ENCODE measurements at places on chromosomes 6 and 20.

DNA sequence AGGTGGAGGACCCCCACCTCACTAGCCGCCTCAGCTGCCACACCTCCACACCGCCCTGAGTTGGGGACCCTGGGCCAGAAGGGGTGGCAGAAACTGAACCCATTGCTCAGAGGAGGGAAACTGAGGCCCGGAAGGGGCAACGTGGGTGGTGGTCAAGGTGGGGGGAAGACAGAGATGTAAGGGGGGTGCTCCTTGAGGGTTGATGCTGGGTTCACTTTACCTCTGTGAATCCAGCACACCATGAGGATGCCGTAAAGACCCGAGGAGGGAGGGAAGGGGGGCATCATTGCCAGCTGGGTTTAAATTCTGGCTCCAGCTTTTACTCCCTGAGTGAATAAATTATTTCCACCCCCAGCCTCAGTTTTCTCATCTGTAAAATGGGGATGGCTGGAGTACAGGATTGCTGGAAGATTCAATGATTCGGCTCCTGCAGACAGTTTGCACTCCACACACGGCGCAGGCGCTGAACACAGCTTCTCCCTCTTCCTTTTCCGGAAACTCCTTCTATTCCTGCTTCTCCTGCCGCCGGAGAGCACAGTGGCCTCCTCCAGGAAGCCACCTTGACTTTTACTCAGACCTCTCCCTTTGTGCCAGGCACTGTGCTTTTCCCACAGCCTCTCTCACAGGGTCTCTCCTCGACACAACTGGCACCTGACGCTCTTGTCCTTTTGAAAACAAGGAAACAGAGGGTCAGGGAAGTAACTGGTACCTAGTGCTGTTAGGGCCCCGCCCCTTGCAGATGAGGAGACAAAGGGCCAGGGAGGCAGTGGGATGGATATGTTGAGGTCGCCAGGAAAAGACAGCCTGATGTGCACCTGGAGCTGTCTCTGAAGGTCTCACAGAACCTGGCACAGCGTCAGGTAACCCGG is 59.4 kb downstream of the UBE2V1 start:
- DNase-seq: no peak

DNA sequence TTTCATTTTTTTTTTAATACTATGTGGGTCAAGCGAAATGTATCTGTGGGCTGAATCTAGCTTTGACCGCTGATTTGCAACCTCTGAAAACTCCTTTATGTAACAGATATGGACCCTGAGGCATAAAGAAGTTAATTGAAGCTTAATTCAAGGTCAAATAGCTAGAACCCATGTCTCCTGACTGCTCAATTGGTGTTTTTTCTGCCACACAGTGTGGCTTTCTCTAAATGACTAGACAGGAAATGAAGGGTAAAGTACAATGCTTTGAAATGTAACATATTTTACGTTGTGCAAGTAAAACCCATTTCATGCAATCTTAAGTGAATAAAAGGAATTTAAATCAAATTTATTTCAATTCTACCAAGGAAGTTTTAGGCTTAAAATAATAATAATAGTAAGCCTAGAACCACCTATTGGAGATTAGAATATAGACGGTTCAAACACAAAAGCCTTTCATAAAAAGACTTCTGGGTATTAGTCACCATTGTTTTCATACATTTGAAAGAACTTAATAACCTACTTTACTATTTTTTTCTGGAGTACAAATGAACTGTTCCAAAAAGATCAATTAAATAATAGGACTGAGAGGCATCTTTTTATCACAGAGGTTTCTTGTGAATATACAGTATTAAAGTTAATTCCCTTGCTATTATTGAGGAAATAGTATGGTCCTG is 279.8 kb downstream of the EPHA7 start:
- DNase-seq: no peak

GRCh38 chr6:34182751-34183531 is 37.1 kb upstream of the GRM4 start:
- DNase-seq: no peak

- DNase-seq: no peak
Measured at GRCh38 chr6:86331919-86332318, 605.4 kb upstream of the HTR1E start.

- peak; percentile 61 for DNase-seq
Measured at GRCh38 chr6:131014080-131014776, 48.8 kb downstream of the EPB41L2 start.

- DNase-seq: no peak
Measured at GRCh38 chr20:38357653-38358207, 11.4 kb downstream of the LBP start.

GRCh38 chr6:436308-437036 is 44.9 kb downstream of the IRF4 start:
- DNase-seq: no peak

GRCh38 chr6:151509048-151509447 is 15.2 kb downstream of the CCDC170 start:
- no peak for DNase-seq

All from midbrain (tissue), 1 donor.